ENCODE measurements at places on chromosomes 1 and 21. TPM values are rescaled to one million over a fixed set of nuclear protein-coding genes. Genes with fewer than 3 reads are reported as not detected.

Gene UBASH3A
- total RNA-seq: not detected

Gene CYP4Z1
- total RNA-seq: not detected

Gene OR2L13
- total RNA-seq: not detected

Gene FLG2
- not detected for total RNA-seq

Gene LRRC3
- 0.45 TPM for total RNA-seq

Gene HCRTR1
- total RNA-seq: 0.18 TPM

Gene AXDND1
- 0.25 TPM for total RNA-seq

Gene LRRC8D
- 12.1 TPM for total RNA-seq

Gene VWA5B1
- not detected for total RNA-seq

Gene KPRP
- not detected for total RNA-seq

Gene HMCN1
- total RNA-seq: 106 TPM

Gene MCOLN2
- 1.1 TPM for total RNA-seq

Gene LCK
- not detected for total RNA-seq

Gene UBXN10
- total RNA-seq: not detected

Gene SPAG17
- 0.09 TPM for total RNA-seq

Gene CELA3B
- not detected for total RNA-seq

Gene NT5C1A
- not detected for total RNA-seq

Gene ATP1A4
- not detected for total RNA-seq

Gene KRTAP7-1
- total RNA-seq: not detected

Gene OR2L3
- total RNA-seq: not detected

Data from fibroblast of the aortic adventitia (primary cell).